T-helper 22 cell (primary cell): ENCODE measurements at places on chromosomes 1 and 21.

GRCh38 chr1:81032973-81033425 is 767.7 kb upstream of the ADGRL2 start:
- DNase-seq, result no peak

DNA sequence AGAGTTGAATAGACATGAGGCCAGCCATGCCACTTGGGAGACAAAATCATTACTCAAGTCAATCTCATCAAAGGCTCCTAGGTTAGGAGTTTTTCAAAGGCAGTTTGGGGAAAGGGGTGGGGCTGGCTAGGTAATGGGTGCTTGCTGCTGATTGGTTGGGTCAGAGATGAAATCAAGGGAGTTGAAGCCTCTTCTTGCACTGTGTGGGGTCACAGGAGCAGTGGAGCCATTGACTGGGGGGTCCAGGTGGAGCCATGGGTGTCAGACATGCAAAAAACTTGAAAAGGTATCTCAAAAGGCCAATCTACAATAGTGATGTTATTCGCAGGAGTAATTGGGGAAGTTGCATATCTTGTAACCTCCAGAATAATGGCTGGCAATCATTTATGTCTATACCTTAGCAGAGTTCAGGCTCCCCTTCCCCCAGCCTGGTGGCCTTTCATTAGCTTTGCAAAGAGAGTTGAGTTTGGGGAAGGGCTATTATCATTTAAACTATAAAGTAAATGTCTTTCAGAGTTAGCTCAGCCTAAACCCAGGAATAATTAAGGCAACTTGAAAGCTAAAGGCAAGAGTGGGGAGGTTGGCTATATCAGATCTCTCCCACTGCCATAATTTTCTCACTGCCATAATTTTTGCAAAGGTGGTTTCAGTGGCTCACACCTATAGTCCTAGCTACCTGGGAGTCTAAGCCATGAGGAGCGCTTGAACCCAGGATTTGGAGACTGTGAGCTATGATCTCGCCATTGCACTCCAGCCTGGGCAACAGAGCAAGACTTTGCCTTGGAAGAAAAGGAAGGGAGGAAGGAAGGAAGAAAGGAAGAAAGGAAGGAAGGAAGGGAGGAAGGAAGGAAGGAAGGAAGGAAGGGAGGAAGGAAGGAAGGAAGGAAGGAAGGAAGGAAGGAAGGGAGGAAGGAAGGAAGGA is 7.8 kb upstream of the PINK1 start:
- no peak for DNase-seq

DNA sequence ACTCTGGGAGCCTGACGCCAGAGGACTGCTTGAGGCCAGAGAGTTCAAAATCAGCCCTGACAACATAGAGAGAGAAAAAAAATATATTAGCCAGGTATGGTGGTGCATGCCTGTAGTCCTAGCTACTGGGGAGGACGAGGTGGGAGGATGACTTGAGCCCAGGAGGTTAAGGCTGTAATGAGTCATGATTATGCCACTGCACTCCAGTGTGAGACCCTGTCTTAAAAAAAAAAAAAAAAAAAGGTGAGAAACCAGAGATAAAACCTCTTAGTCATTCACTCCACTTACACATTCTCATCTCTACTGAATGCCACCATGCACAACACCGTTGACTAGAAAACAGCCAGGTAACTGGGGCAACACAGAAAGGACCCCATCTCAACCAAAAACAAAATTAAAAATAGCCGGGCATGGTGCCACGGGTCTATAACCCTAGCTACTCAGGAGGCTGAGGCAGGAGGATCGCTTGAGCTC is 178.1 kb downstream of the SLC45A1 start:
- no peak for DNase-seq

DNA sequence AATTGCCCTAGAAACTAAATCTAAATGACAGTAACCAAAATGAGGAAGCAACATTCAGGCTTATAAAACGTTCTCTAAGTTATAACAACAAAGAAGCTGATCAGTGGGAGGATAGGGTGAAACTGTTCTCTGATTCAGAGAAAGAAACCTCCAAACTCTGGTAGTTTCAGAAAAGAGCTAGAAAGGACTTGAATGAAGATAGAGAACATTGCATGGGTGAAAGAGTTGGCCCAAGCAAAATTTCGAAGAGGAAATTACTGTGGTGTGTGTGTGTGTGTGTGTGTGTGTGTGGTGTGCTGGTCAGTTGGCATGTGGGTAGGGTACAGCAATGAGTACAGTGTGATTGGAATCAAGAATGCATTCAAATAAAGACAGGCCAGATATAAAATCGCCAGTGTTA is 16.5 kb upstream of the SPAG17 start:
- DNase-seq, result no peak

GRCh38 chr1:110298991-110299390 is 40.2 kb upstream of the RBM15 start:
- no peak for DNase-seq

GRCh38 chr1:161483361-161483760 is 21.9 kb upstream of the FCGR2A start:
- DNase-seq, result no peak

DNA sequence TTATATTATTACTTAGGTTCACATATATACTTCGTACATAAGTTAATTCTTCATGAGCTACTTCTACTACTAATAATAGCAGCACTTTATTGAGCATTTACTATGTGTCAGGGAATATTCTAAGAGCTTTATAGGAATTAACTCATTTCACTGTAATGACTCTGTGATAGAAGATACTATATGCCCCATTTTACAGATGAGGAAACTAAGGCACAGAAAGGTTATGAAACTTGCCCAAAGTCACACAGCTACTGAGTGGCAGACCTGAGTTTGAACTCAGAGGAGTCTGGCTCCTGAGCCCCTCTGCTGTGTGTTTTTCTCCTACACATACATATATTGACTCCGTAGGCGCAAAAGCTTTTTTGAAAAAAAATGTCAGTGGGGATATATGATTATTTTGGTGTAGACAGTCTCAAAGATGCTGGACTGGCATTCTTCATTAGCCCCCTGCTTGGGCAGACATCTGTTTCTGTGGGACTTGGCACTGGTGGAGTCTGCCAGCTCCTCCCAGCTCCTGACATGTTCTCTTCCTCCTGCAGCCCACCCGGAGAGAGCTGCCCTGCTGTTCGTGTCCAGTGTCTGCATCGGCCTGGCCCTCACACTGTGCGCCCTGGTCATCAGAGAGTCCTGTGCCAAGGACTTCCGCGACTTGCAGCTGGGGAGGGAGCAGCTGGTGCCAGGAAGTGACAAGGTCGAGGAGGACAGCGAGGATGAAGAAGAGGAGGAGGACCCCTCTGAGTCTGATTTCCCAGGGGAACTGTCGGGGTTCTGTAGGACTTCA is 70.9 kb downstream of the TCP10L start:
- DNase-seq, result no peak

- DNase-seq, result no peak
Observed at GRCh38 chr1:24557711-24558131, 1.8 kb downstream of the NCMAP start.

- DNase-seq, result no peak
Observed at GRCh38 chr1:1004780-1005697, 5.1 kb upstream of the HES4 start.

DNA sequence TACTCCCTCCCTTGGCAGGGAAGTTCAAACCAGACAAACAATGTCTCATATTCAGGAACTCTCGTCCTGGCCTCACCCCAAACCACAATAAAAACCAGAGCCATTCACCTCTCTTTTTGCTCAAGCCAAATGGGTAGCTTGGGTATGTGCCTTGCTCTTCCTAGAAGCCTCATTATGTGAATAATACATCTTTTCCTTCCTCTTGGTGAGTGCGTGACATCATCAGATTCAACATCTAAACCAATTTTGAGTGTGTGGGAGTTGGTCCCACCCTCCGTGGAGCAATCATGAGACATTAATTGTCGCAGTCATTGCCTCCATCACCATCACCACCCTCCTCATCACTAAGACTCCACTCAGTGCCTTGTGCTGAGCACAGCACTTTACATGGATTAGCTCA is 482.9 kb downstream of the PTPRU start:
- no peak for DNase-seq

GRCh38 chr1:29932626-29933025 is 696.3 kb downstream of the PTPRU start:
- no peak for DNase-seq

- peak; percentile 68 for DNase-seq
Observed at GRCh38 chr1:28887419-28887834, 26.9 kb upstream of the EPB41 start.

- no peak for DNase-seq
Observed at GRCh38 chr1:240294566-240294965, 202.9 kb downstream of the FMN2 start.

DNA sequence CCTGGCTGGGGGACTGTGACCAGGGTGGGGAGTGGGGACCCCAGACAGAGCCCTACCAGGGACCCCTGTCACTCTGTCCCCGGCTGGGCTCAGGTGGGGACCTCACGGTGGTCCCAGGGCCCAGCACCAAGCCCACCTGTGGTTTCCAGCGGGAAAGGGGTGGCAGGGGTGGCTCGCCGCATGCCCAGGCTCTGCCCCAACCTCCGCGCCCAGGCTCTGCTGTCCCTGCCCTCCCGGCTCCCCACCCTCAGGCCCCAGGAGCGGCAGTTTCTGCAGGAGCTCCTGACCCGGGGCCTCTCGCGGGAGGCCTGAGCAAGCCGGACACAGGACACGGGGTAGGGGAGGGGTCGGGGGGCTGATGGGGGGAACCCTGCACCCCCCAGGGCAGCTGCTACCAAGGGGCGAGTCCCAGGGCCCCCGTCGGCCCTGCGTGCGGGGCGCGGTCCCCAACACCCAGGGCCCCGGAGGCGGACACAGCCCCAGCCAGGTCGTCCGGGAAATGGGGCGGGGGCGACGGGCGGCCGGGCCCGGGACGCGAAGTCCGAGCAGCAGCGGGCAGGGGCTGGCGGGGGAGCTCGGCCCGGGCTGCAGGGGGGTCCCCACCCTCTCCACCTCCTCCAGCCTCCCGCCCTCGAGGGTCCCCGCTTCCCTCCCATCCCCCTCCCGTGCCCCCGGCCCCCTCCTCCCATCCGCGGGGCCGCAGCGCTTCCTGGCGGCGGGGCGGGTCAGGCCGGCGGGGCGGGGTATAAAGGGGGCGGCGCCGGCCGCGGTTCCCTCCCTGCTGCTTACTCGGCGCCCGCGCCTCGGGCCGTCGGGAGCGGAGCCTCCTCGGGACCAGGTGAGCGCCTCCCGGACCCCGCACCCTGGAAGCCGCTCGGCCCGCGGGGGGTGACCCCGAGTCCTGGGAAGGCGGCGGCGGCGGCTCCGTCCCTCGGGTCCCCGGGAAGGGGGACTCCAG is at the start of gene COL6A2:
Gene COL6A2, plus strand, starts transcription at position 777 of the 958 bp plus-strand sequence.
- no peak for DNase-seq

- DNase-seq, result no peak
Observed at GRCh38 chr1:230067871-230068620, 1.0 kb downstream of the GALNT2 start.

GRCh38 chr1:61158591-61158990 is 76.2 kb downstream of the NFIA start:
- no peak for DNase-seq

- DNase-seq, result no peak
Observed at GRCh38 chr1:18557621-18558465, 72.8 kb upstream of the PAX7 start.

GRCh38 chr1:90724926-90725656 is 8.0 kb upstream of the BARHL2 start:
- no peak for DNase-seq

DNA sequence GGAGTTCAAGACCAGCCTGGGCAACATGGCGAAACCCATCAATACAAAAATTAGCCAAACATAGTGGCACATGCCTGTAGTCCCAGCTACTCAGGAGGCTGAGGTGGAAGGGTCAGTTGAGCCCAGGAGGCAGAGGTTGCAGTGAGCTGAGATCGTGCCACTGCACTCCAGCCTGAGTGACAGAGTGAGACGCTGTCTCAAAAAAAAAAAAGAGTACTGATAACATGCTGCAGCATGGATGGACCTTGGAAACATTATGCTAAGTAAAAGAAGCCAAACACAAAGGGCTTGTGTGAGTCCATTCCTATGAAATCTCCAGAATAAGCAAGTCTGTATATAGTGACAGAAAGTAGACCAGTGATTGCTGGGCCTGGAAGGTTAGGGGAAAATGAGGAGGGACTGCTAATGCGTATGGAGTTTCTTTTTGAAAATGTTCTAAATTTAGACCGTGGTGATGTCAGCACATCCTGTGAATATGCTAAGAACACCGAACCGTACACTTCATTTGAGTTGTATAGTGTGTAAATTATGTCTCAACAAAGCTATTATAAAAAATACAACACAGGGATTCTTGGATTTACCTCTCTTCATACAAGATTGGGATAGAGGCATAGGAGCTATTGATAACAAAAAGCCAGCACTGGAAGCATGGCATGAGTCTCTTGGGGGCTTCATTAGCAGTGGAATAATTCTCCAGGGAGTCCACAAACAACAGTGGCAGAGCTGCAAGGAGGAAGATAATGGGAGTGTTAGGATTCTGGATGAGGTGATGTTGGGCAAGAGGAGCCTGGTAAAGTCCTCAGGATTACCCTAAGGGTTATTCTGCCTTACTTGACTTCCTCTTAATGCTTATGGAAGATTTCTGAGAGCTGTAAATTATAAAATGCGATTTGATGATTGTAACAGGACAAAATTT is 73.5 kb downstream of the TTC3 start:
- DNase-seq, result no peak

- no peak for DNase-seq
Observed at GRCh38 chr1:221631556-221631955, 110.3 kb downstream of the DUSP10 start.

DNA sequence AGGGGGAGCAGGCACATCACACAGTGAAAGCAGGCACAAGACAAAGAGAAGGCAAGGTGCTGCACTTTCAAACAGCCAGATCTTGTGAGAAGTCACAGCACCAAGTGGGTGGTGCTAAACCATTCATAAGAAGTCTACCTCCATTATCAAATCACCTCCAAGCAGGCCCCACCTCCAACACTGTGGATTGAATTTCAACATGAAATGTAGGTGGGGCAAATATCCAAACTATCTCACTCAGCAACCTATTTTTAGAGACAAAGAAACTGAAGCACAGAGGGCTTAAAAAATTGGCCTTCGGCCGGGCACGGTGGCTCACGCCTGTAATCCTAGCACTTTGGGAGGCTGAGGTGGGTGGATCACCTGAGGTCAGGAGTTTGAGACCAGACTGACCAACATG is 90.4 kb downstream of the UBE2U start:
- DNase-seq, result no peak

DNA sequence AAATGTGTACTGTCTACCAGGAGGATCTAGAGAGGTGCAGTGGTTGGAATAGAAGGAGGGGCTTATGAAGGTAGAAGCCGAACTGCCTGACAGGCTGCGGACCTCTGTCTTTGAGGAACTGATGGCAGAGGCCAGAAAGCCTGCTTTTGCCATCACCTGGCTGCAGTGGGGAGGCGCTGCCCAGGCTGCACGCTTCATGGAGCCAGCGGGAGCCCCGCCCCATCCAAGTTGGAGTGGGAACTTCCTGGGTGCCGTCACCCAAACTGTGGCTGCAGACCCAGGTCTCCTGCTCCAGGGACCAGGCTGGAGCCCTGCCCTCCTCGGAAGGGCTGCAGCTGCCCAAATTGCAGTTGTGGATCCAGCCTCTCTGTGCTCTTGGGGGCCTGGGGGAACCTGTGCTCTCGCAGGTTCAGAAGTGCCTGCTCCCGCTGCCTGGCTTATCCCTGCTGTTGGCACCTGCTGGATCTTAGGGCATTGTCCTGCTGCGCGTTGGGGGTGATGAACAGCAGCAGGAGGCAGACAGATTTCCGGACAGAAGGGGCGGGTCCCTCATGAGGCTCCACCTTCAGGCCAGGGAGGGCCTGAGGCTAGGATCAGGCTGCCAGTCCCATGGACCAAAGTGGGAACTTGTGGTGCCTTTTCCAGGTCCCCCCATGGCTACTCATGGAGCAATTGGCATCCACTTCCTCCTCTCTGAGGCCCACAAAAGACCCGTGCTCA is 118.0 kb upstream of the PLPPR4 start:
- DNase-seq, result no peak
